ENCODE measurements at places on chromosomes 2 and 18.
A peak's percentile ranks its signal among the peaks of the same experiment; 100 is the strongest.

- no peak for DNase-seq
These were observed 50.0 kb upstream of the PAPOLG start for GRCh38 chr2:60706021-60706420.

DNA sequence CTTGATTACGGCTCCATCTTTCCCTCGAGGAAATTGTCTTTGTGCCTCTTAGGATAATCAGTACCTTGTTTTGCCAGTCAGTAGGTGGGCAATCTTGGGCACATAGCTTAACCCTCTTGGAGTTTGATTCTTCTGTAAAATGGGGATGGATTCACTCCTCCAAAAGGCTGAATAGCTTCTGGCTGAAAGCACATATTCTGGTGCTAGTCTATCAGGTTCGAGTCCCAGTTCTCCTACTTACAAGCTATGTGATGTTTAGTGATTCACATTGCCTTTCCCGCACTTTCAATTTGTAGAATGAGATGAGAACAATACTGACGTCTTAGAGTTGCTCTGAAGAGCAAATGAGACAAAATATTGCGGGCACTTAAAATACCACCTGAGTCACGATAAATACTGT lies 43.9 kb downstream of the ATIC start:
- no peak for DNase-seq

- DNase-seq = no peak
These were observed 29.2 kb upstream of the CCDC178 start for GRCh38 chr18:33469699-33470098.

DNA sequence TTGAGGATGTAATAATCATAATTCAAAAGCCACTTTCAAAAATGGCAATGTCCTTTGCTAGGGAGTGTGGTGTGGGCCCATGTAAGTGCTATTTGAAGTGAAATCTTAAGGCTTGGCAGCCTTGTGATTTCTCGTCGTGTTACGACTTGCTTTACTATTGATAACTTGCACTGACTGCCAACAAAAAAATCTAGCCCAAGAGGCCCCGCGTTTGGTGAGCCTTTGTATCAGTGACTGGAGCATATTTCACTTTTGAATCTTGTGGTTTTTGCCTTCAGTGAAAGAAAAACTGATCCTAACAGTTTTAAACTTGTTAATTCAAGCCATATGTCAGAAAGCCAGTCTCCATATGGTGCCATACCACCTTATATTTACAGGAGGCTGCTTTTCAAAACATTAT lies 248.0 kb downstream of the TMEM182 start:
- DNase-seq = no peak

GRCh38 chr2:9057939-9058761 lies 54.7 kb upstream of the MBOAT2 start:
- peak; percentile 92 for DNase-seq

GRCh38 chr18:6423289-6423688 lies 8.6 kb upstream of the L3MBTL4 start:
- DNase-seq = no peak

DNA sequence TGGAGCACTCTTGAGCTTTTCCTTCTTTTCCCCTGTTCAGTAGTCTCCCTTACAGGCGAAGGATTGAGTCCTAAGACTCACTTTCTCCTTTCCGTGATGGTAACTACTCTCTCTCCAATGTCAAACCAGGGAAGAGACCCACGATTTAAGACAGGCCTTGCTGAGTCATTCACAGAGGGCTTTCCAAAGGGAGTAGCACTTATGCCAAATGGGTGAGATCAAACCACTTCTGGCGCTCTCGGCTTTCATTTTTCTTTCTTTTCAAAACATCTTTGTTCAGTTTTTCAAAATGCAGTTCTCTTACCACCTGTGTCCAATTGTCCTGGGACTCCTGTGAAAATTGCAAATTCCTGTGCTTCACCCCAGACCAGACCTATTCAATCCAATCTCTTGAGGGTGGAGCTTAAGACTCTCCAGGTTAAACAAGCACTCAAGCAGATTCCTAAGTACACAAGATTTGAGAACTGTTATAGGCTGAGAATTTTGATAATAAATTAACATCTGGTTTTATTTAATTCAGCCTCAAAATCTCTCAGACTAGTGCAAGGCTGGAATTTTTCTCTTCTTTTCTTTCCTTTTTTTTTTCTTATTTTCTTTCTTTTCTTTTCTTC lies 14.4 kb upstream of the MRPL19 start:
- DNase-seq = no peak

- DNase-seq = no peak
These were observed 1.8 kb upstream of the HOXD4 start for GRCh38 chr2:176149481-176149938.

DNA sequence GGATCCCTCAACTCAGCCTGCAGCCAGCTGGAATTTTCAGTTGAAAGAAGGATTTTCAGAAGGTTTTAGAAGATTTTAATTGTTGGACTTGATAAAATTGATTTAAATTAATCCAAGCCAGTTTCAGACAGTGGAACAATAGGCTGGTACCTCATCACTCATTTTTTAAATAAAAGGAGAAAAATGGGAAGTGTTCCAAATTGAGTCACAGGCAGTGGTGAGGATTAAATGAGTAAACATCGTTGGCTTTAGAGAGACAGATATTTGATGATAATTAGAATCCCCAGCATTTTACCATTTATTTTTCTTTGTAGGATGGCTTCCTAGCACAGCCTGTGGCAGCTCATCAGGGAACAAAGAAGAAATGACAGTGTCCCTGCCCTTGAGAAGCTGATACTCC lies 7.4 kb downstream of the CXCR4 start:
- no peak for DNase-seq

DNA sequence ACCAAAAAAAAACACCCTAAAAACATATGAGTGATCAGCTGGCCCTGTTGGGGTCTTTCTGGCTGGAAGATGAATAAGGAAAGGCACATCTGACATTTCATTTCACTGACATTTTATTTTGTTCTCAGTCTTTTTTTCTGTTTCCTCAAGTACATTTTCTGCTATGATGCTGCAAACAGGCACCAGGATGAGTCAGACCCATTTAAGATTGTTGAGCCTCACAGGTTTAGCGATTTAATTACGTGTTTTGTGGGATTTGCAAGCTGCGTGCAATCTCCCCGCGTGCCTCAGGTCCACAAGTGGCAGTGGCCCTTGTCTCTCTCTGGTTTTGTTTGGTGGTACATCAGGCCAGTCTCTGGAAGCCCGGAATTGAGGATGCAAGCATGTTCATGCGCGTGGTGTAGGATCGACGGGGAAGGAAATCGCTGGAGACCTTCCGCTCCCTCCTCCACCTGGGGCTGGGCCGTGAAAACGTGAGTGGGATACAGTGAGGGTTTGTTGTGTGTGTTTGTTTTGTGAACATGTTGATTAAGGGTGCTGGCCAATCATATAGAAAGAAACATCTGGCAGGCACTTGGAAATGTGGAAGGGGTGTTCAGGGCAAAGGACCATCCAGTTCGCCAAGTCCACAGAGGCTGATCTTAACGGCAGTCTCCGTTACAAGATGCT lies 120.2 kb upstream of the ZNF516 start:
- no peak for DNase-seq

- DNase-seq = no peak
These were observed 16.4 kb downstream of the THADA start for GRCh38 chr2:43579275-43579981.

DNA sequence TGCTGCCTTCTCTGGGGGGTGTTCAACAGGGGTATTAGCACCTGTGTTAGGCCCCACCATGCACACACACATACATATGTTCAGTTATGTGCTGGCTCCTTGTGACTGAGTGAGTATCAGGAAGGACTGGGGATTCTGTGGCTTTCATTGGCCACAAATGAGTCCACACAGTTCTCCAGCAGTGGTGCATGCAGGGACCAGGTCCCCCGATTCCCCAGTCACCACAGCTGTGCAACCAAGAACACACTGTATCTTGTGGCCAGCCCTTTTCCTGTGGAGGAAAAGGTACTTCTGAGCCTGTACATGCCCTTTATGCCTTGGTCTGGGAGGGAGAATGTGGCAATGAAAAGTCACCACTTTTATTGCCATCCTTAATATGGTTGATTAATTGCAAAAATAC lies 74.9 kb upstream of the KLF7 start:
- no peak for DNase-seq

DNA sequence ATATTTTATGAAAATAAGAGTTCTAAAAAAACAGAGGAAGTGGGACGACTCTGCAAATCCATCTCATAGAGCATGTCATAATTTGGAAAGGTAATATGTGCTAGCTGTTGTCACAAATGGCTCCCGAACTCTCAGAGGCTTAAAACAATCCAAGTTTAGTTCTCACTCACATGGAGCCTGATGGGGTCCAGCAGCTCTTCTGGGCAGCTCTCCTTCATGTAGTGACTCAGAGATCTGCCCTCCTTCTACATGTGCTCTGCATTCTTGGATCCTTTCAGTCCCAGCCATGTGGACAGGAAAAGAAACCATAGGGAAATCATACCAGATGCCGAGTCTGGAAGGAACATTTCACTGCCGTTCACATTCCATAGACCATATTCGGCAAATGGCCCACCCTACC lies 180.1 kb upstream of the APCDD1 start:
- no peak for DNase-seq

- DNase-seq = no peak
These were observed 142.3 kb downstream of the GULP1 start for GRCh38 chr2:188434018-188434417.

DNA sequence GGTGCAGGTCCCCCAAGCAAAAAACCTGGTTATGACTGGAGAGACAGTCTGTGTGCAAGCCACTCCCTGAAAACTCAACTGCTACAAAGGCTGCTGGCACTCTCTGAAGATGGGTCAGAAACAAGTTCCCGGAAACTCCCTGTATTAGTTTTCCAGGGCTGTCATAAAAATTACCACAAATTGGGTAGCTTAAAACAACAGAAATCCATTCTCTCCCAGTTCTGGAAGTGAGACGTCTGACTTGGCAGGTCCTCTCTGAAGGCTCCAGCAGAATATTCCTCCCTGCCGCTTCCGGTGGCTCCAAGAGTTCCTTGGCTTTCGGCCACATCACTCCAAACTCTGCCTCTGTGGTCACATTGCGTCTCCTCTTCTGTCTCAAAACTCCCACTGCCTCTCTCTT lies 30.1 kb upstream of the SERPINE2 start:
- DNase-seq = no peak

DNA sequence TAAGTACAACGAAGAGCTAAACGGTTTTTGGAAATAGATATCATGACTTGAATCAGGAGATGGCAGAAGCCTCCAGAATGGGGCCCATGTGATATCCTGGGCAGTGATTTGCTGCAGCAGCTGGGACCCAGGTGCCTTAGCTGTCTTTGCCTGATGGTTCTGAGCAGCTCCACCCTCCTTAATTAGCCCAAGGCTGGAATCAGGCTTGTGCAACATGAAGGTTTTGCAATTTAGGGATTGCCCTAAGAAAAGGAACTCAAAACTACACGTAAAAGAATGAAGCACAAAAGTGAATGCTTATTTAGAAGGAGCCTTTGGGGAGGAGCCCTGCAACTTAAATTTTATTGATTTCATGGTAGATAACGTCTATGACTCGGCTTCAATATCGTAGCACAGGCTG lies 17.3 kb upstream of the CNDP2 start:
- no peak for DNase-seq

- no peak for DNase-seq
These were observed 56.7 kb upstream of the ASAP2 start for GRCh38 chr2:9149726-9150567.

DNA sequence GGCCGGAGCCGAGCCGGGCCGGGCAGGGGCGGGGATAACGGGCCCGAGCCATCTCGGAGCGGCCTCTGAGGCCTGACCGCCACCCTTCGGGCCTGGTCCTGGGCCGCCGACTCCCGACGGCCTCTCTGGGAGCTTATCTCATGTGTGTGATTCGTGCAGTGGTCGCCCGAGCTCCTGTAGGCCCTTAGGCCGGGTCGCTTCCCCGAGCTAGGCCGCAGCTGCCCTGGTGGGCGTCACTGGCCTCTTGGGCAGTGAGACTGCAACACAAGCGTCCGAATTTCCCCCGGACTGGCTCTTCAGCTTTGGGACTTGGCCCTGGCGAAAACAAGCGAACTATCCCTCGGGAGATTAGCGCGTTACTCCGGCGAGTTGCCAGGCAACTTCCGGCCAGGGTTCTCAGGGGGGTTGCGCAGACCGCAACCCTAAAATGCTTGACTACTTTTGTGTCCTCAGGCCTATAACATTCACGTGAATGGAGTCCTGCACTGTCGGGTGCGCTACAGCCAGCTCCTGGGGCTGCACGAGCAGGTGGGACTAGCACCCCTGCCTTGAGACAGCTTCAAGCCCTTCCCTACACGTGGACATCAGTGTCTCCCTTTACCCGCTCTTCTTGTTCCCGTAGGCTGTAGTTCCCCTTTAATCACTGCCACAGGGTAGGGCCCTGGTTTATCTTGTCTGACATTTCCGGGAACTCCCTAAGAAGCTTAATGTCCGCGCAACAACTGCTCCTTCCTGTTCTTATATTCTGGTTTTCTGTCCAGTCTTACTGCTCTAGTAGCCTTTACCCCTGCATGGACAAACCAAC lies 602 bp downstream of the SNX17 start:
- peak; percentile 56 for DNase-seq

DNA sequence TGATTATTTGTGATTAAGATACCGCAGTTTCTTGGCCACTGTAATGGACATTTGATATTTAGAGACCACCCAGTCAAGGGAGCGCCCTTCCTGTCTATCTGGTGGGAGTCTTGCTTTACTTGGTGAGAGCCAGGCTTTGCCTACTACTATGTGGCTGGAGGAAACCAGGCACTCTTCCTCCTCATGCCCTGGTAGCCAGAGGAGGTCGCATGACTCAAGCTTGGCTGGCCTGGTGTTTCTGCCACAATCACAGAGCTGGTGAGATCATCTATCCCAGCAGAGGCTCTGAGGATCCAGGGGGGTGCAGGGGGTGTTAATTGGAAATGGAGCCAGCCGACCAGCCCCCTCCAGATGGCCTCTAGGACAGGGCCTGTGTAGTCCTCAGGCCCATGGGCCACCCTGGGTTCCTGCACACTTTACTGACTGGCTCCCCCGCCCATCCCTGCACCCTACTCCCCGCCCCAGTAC lies 46.8 kb upstream of the BIN1 start:
- DNase-seq = peak; percentile 93

- DNase-seq = peak; percentile 42
These were observed 3.2 kb downstream of the ID2 start for GRCh38 chr2:8684878-8685696.

GRCh38 chr18:25237571-25238267 lies 114.2 kb downstream of the ZNF521 start:
- DNase-seq = no peak

GRCh38 chr2:40721595-40721994 lies 269.7 kb upstream of the SLC8A1 start:
- peak; percentile 22 for DNase-seq
